ENCODE measurements at places on chromosomes 16 and 17.

DNA sequence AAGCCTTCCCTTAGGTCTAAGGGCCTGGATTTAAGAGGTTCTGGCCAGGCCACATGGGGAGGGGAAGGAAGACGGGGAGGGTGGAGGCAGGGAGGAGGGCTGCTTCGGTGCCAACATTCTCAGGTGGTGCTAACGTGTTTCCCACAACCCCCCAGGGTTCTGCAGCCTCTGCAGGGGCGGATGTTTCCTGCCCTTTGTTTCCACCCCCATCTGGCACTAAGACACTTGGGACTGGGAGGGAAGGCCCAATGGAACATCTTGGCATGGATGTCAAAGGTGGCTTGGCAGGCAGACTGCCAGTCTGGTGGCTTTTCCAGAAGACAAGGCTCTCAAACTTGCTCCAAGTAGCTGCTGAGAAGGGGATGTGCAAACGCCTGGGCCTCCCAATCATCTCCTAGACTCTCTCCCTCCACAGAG, 12.7 kb downstream of the HIC1 start:
- no peak for DNase-seq
- H3K36me3 ChIP-seq = peaks cover 64% of the 10 kb centered on the region
- H3K27me3 ChIP-seq = no peaks in the 10 kb centered on the region
- H3K4me1 ChIP-seq = no peaks in the 10 kb centered on the region

DNA sequence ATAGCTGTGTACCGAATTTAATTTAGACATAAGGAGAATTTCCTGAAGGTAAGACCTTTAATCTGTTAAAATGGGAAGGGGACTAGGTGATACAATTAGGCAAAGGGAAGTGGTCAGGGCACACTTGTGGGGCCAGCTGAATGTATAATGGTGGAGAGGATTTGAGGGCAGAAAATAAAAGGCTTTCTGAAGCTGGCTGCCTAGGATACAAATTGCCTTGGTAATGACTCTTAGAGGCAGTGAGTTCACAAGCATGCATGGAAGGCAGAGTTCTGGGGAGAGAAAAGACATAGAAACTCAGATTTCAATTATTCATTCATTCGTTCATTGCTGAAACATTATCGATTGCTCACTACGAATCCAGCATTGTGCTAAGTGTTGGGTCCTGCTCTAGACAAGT, 12.4 kb upstream of the NFAT5 start:
- DNase-seq = no peak
- H3K36me3 ChIP-seq = no peaks in the 10 kb centered on the region
- H3K4me1 ChIP-seq = no peaks in the 10 kb centered on the region

GRCh38 chr16:88116121-88116520, 164.9 kb downstream of the BANP start:
- H3K27me3 ChIP-seq = no peaks in the 10 kb centered on the region
- H3K36me3 ChIP-seq = no peaks in the 10 kb centered on the region
- no peaks in the 10 kb centered on the region for H3K4me1 ChIP-seq
- H3K4me3 ChIP-seq = no peak overlapping the region

GRCh38 chr17:41717408-41718286, 5.5 kb downstream of the GAST start:
- no peak for DNase-seq
- no peak overlapping the region for H3K27ac ChIP-seq
- H3K36me3 ChIP-seq = no peaks in the 10 kb centered on the region
- H3K4me1 ChIP-seq = no peaks in the 10 kb centered on the region
- no peak overlapping the region for H3K4me3 ChIP-seq

DNA sequence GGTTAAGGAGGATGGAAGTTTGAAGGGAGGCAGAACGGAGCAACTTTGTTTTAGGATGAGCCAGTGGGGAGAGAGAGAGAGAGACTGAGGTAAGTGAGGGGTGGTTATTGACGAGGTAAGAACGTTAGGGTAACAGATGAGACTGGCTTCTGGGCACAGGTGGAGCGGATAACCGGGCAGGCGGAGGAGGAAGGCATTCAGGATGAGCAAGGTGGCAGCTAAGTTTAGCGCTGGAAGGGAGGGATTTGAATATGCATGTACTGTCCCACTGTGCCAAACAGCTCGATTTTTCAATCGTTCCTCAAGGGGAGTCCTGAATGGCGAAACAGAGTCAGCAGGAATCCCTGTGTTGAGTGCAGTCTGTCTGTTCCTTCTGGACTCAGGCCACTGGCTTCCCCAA, 35.8 kb downstream of the CACNG3 start:
- no peaks in the 10 kb centered on the region for H3K36me3 ChIP-seq
- H3K4me1 ChIP-seq = no peaks in the 10 kb centered on the region
- H3K27me3 ChIP-seq = no peaks in the 10 kb centered on the region
- H3K4me3 ChIP-seq = no peak overlapping the region
- no peak for DNase-seq

GRCh38 chr16:4376893-4377572, 5.4 kb downstream of the VASN start:
- peaks cover 44% of the 10 kb centered on the region for H3K36me3 ChIP-seq
- H3K4me3 ChIP-seq = no peak overlapping the region
- DNase-seq = no peak
- H3K27me3 ChIP-seq = no peaks in the 10 kb centered on the region
- peaks cover 34% of the 10 kb centered on the region for H3K4me1 ChIP-seq
- H3K27ac ChIP-seq = no peak overlapping the region
